Ovary (tissue), 10 donors: ENCODE measurements at places on chromosomes 6 and 20. TPM values are rescaled to one million over a fixed set of nuclear protein-coding genes. Genes with fewer than 3 reads are reported as not detected.

Gene ECT2L
- 0.17 TPM for polyA plus RNA-seq

Gene OR2J3
- not detected for polyA plus RNA-seq

Gene TOX2
- 2.3 TPM for polyA plus RNA-seq

Gene RBM12
- polyA plus RNA-seq: 63.5 TPM

Gene EPB41L1
- polyA plus RNA-seq: 23.8 TPM

Gene BPIFA1
- polyA plus RNA-seq: not detected

Gene GABRR1
- not detected for polyA plus RNA-seq

Gene IMPG1
- polyA plus RNA-seq: not detected

Gene ARFGEF3
- polyA plus RNA-seq: 0.27 TPM

Gene RIPPLY2
- polyA plus RNA-seq: 0.40 TPM

Gene AKAP7
- polyA plus RNA-seq: 8.4 TPM

Gene HTR1E
- 1.1 TPM for polyA plus RNA-seq

Gene SAMD3
- polyA plus RNA-seq: 2.7 TPM

Gene TMEM170B
- 3.6 TPM for polyA plus RNA-seq

Gene BTNL2
- not detected for polyA plus RNA-seq

Gene HLA-DMA
- polyA plus RNA-seq: 19.2 TPM

Gene RAB32
- 27.7 TPM for polyA plus RNA-seq

Gene LAMA2
- polyA plus RNA-seq: 67.6 TPM

Gene BEND3
- polyA plus RNA-seq: 1.0 TPM

Gene FAM209A
- 0.18 TPM for polyA plus RNA-seq

Gene OOEP
- polyA plus RNA-seq: 0.43 TPM

Gene NTSR1
- polyA plus RNA-seq: 0.05 TPM

Gene FILIP1
- 6.9 TPM for polyA plus RNA-seq

Gene ESF1
- polyA plus RNA-seq: 9.3 TPM

Gene GGTLC1
- polyA plus RNA-seq: not detected

Gene FAM217A
- not detected for polyA plus RNA-seq

Gene TBX18
- 1.5 TPM for polyA plus RNA-seq

Gene CCN5
- polyA plus RNA-seq: 183 TPM

Gene MAS1
- polyA plus RNA-seq: 0.04 TPM

Gene FNDC11
- not detected for polyA plus RNA-seq

Gene C4B
- polyA plus RNA-seq: 97.4 TPM

Gene SLC17A1
- polyA plus RNA-seq: 0.06 TPM

Gene SEMG1
- polyA plus RNA-seq: not detected

Gene ID4
- polyA plus RNA-seq: 40.6 TPM

Gene TBXT
- polyA plus RNA-seq: not detected

Gene BRD2
- 128 TPM for polyA plus RNA-seq

Gene GRIK2
- polyA plus RNA-seq: 4.1 TPM

Gene STK4
- 25.9 TPM for polyA plus RNA-seq

Gene ZKSCAN3
- polyA plus RNA-seq: 2.0 TPM

Gene PKHD1
- not detected for polyA plus RNA-seq

Gene ITPA
- polyA plus RNA-seq: 15.8 TPM

Gene HUS1B
- 0.46 TPM for polyA plus RNA-seq

Gene TRIM31
- not detected for polyA plus RNA-seq

Gene GPR6
- not detected for polyA plus RNA-seq

Gene TPD52L1
- 18.8 TPM for polyA plus RNA-seq

Gene XKR7
- not detected for polyA plus RNA-seq

Gene SERAC1
- polyA plus RNA-seq: 9.0 TPM

Gene TXNDC5
- polyA plus RNA-seq: 101 TPM

Gene SRC
- 17.0 TPM for polyA plus RNA-seq

Gene LAMA4
- polyA plus RNA-seq: 84.7 TPM

Gene CDH22
- polyA plus RNA-seq: 0.11 TPM

Gene TSPO2
- not detected for polyA plus RNA-seq

Gene LEMD2
- polyA plus RNA-seq: 59.2 TPM

Gene HSPA12B
- 4.6 TPM for polyA plus RNA-seq

Gene EMILIN3
- polyA plus RNA-seq: 2.0 TPM

Gene METTL24
- 2.0 TPM for polyA plus RNA-seq

Gene ENPP4
- polyA plus RNA-seq: 6.5 TPM

Gene OPRM1
- polyA plus RNA-seq: not detected

Gene CTAGE9
- not detected for polyA plus RNA-seq

Gene TBC1D20
- polyA plus RNA-seq: 19.1 TPM
